Activated CD4-positive, alpha-beta T cell treated with anti-CD3 and anti-CD28 coated beads, Interleukin-2, amount 50 U/mL, for 1 hour (primary cell): ENCODE measurements at places on chromosomes 3 and 15.

GRCh38 chr3:129658110-129658843 lies 51.8 kb upstream of the PLXND1 start:
- DNase-seq: no peak

DNA sequence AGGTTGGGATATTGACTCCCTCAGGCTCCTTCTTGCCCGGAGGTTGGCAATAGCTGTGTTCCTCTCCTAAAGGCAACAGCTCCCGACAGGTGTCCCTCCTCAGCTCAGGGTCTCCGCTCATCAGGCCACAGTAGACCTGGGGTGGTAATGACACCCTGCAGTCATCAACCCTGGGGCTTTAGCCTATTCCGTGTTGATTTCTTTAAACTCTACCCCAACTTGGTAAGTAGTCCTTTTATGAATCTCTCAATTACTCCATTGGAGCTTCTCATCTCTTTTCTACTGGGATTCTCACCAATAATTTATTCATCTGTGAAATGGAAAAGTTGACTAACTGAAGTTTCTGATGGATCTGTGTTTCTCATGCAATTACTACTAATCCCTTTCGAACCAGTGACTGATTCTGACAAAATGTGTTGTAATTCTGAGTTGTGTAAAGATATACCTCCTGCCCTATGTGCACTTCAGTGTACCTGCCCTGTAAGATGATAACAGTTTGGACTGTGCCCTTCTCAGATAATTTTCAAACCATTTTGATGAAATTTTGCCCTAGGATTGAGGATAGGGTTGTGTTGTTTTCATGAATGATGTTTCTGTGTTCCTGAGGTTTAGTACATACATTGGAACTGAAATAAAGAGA lies 89.7 kb downstream of the RPL39L start:
- DNase-seq: no peak

DNA sequence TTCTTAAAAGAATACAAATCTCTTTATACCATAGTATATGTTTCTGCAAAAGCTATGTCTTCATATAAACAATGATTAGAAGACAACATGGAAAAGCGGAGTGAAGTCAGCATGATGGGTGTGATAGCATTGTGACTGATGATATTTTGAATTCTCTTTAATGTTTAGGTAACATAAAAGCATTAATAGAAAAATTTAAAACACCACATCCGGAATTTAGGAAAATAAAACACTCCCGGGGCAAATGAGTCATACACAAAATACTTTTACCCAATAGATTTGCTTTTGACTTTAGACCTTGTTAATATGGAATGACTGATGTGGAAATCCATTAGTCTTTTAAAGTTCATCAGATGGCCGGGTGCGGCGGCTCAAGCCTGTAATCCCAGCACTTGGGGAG lies 134.7 kb downstream of the P3H2 start:
- no peak for DNase-seq

DNA sequence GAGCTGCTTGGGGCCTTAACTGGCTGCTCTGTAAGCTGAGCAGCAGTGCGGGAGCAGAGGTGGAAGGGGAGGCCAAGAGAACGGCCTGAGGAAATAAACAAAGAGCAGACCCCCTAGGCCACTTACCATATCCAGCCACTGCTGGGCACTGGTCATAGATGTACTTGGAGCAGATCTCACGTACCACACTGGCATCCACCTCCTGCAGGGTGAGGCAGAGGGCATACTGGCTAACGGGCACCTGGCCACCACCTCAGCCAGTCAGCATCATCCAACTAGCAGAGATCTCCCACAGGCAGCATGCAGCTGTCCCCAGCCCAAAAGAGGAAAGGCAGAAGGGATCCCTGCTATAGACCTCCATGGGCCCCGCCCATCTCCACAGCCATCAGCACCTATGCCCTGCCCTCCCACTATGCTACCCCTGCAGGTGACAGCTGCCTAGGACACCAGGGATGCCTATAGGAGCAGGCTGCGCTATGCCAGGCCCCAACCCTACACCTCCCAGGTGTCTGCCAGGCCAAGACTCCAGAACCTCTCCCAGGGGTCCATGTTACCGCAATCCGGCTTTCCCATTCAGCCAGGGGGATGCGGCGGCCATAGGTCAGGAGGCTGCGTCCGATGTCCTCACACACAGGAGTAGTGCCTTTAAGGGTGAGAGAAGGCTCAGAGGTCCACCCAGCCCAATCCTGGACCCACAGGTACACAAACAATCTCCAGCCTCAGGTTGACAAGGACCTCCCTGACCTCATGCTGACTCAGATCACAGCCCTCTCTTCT lies 4.6 kb upstream of the COL7A1 start:
- DNase-seq: no peak

DNA sequence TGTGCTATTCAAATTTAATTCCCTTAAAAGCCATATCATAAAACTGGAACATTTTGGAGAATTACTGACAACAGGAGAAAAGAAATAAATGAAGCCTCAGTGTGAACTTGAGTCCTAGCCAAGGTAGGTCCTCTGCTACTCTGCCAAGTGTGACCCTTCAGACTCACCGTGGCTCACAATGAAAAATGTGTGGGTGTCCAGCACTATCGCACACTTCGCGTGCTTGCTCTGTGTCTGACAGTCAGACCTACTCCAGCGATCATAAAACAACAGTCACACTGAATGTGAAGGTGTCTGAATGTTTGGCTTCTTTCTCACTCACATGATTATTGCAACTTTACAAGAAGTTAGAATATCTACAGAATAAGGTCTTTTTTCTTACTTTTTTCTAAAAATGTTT lies 65.8 kb upstream of the TRA2B start:
- no peak for DNase-seq

DNA sequence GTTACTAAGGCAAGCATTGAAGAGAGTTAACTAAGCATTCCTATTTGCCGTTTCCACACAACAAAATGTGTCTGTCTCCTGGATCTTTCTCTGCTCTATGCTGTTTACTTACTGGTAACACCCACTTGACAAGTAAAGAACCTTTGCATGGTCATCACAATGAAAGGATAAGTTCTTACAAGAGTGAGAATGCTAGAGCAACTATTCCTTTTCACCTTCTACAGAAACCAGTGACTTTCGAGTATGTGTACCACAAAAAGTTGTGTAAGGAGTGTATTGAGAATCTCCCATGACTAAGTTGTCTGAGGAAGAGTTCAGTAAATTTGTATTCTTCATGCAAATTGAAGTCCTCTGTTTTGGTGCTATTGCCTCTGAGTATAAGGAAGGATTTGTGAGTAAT lies 10.8 kb downstream of the TIPARP start:
- DNase-seq: no peak

GRCh38 chr15:66936109-66936860 lies 129.1 kb upstream of the SMAD3 start:
- no peak for DNase-seq

DNA sequence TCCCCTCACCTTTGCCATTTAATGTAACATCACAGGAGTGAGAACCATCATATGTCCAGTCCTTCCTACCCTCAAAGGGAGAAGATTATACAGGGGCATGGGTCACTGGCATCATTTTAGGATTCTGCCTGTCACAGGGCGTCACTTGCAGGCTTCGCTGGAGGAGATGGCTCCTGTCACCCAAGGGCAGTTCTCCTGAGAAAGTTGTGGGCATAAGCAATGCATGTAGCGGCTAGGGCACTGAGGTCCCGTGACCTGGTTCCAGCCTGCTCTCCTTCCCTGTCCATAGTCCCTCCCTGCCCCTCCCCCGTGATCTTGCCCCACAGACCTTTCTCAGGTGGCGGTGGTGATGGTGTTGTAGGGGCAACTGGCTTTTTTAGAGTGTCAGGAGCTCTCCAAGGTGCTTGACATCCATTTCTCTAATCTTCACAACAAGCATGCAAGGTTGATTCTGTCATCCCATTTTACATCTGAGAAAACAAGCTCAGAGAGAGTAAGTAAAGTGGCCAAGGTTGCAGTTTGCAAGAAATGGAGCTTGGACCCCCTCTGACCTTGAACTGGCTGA lies 241.5 kb upstream of the CTDSPL start:
- no peak for DNase-seq

- no peak for DNase-seq
Measured at GRCh38 chr3:183731611-183732010, 34.0 kb downstream of the YEATS2 start.

DNA sequence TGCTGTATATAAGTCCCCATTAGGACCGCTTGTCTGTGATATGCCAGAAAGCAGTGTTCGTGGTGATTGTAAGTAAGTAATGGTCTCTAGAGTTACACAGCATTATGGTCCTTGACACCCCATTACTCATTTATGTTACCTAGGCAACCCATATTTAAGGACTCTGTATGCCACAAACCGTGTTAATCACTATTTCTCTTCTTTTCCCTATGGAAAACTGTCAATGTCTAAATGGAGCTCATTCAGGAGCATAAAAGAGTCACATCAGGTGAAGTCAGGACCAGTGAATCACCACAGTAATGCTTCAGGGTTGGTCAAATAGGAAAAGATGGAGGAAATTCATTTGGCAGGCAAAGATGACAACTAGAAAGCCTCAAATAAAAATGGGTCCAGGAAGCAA lies 146.6 kb upstream of the PEX5L start:
- no peak for DNase-seq

DNA sequence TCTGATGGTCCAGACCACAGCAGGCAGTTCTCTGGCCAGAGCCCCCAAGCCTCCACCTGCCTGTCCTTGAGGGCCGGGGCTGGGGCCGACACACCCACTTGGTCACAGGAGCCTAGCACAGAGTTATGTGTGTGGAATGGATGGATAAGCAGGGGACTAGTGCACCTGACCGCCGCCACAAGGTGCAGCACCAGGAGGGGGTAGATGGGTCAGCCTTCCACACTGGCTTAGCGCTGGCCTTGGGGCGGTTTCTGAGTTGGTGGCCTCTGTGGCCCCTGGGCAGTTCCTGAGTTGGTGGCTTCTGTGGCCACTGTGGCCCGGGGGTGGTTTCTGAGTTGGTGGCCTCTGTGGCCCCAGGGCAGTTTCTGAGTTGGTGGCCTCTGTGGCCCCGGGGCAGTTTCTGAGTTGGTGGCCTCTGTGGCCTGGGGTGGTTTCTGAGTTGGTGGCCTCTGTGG lies 75.8 kb downstream of the FBLN2 start:
- DNase-seq: no peak

GRCh38 chr15:69096196-69096595 lies 64.2 kb upstream of the GLCE start:
- no peak for DNase-seq

DNA sequence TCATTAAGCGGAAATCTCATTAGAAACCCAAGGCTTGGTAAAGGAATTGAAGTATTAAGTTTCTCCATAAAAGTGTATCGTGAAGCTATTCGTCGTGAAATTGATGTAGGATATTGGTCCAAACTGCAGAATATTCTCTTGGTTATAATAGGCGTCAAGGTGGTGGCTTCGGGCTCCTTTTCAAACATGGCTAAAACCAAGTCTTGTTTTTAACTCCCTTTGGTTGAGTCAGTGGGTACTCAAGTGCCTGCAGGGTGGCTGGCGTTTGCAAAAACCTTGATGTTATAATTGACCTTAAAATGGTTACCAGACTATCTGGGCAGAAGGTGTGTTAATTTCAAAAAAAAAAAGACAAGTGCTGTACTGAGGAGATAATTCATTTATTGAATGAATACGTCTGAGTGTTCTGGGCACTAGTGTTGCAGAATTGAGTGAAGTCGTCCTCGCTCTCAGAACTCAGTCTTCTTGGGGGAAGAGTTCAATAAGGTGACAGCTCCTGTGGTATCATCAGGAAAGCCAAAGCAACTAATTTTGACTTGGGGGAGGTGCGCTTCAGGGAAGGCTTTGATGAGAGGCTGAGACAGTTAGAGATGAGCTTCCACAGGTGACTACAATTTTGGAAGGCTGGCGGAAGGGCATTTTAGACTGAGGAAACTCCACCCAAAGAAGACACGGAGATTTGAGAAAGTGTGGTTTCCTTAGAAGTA lies 1.5 kb downstream of the UBE2Q2 start:
- peak; percentile 18 for DNase-seq

DNA sequence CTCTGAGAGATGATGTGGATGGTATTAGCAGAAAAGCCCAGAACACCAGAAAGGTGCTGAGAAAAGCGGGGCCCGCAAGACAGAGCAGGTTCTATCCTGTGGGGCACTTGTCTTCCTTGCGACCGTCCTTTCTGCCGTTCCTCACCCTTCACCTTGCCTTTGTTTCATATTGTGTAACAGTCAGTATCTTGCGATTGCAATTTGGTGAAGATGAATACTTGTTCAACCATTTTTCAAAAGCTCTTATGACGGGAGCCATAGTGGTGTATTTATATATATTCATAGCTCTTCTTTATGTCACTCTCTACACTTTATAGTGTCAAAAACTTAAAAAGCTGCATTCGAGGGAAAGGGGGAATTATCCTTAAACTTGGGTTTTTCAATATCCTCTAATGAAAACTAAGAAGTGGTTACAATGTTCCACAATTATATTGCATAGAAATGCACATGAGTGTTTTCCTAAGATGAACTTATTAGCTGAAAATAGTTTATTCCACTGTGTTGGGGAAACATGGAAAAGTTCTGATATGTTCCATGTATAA lies 797 bp downstream of the MAP3K13 start:
- DNase-seq: no peak

- no peak for DNase-seq
Measured at GRCh38 chr3:43192028-43192427, 86.1 kb upstream of the POMGNT2 start.

GRCh38 chr15:38398134-38398533 lies 55.8 kb upstream of the FAM98B start:
- no peak for DNase-seq

GRCh38 chr15:70853973-70854665 lies at the start of gene LARP6:
LARP6 (minus strand) TSS chr15:70854157; CDS start chr15:70854088, 69 bp downstream.
- peak; percentile 2 for DNase-seq

DNA sequence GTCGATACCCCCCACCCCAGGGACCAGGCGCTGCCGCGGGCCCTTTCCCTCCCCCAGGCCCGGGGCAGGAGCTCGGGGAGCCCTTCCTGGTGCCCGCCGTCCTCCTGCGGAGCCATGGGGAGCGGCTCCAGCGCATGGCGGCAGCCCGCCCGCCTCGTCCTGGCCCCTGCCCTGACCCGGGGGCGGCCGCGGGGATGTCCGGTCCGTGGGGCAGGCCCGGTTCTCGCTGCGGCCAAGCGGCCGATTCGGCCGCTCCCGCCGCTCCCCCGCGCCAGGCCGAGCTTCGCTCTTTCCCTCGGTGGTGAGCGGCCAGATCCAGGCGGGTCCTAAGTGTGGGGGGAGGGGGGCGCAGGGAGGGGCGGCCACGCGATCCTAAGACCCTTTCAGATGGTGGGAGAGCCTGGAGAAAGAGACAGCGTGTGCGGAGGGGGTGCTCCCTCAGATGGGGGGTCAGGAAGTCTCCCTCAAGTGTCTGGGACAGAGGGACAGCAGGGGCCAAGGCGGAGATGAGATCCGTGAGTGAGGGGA lies 1.3 kb downstream of the NEIL1 start:
- no peak for DNase-seq
